ENCODE measurements at places on chromosomes 11 and 22. TPM values are rescaled to one million over a fixed set of nuclear protein-coding genes. Genes with fewer than 3 reads are reported as not detected.

DNA sequence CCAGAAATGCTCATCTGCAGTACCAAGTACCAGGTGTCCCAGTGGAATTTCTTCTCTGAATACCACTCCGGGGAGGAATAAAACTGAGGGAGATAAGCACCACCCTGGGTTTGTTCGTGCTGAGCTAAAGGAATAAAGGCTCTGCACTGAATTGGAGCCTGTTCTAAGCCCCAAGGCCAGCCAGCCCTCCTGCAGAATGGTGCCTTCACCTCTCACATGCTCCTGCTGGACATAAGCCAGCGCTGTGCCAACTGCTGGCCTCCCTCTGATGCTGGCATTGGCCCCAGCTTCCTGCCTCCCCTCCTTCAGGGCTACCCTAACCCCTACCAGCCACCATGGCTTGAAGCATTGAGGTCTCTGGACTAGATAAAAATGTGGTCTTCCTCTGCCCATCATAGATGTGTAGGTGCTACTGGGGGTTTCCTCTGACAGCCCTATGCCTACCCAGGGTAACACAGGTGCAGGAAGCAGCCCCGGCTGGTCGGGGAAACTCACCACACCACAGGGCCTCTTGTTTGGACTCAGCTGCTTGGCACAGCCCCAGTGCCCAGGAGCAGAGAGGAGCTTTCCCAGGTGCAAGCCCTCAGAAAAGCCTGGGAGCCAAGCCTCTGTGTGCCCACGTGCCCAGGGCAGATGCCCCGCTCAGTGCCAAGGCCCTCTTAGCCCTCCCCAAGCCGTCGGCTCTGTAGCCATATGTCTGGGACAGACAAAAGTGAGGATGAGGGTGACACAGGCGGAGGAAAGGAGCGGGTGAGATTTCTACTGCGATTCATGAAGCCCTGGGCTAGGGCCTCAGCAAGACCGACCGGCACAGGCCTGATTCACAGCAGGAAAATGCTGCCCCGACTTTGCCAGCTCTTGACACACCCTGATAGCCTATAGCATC lies 34.1 kb upstream of the JAM3 start:
- DNase-seq: no peak

GRCh38 chr22:20015971-20016733 lies 471 bp downstream of the ARVCF start:
- peak; percentile 58 for DNase-seq

- no peak for DNase-seq
Observed at GRCh38 chr22:34975721-34976120, 90.2 kb upstream of the ISX start.

TRIM6 gene
- total RNA-seq: 1.2 TPM

GRCh38 chr11:36092314-36093030 lies 148.6 kb downstream of the LDLRAD3 start:
- no peak for DNase-seq

DNA sequence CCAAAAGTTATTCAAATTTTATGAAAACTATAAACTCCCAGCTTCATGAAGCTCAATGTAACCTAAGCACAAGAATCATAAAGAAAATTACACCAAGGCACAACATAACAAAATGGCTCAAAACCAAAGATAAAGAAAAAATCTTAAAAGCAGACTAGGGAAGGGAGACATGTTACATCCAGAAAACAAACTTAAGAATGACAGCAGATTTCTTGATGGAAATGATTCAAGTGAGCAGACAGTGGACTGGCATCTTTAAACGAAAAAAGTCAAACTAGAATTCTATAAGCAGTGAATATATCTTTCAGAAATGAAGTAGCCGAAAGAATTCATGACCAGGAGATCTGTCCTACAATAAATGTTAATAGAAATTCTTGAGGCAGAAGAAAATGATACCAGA lies 75.6 kb downstream of the SHANK2 start:
- no peak for DNase-seq

TSGA10IP gene
- not detected for total RNA-seq

FAM227A gene
- 0.68 TPM for total RNA-seq

GRCh38 chr22:31233001-31233400 lies 20.9 kb downstream of the LIMK2 start:
- no peak for DNase-seq

DNA sequence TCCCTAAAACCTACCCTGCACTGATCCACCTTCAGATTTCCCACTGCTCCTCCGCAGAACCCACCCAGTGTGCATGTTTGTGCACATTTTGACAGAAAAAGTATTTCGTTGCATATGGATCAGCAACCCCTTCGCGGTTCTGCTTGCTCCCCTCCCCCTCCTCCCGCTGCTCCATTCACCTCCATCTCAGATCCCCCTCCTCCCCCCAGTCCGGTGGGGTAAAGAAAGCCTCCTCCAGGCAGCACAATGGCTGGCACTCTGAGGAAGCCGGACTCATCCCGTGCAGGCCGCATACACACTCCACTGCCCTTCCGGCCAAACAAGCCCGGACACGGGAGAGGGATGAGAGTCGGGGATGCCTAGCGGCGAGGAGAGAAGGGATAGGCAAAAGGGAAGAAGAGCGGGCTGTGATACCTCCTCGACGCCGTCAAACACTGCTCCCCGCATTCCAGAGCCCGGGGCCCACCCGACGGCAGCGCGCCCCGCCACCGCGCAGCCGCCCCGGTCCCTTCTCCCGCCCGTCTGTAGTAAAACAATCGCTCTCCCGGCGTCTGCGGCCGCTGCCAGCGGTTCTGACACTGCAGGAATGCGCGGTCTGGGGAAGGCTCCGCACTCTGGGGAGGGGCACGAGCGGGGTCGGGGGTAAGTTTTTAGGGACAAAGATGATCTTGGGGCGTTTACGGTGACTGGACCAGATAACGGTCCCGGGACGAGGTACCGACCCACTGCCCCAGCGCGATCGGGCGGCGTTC lies 915 bp downstream of the FEZ1 start:
- DNase-seq: peak; percentile 52

- DNase-seq: peak; percentile 73
Observed at GRCh38 chr22:39463931-39464390, 7.1 kb downstream of the MGAT3 start.

DNA sequence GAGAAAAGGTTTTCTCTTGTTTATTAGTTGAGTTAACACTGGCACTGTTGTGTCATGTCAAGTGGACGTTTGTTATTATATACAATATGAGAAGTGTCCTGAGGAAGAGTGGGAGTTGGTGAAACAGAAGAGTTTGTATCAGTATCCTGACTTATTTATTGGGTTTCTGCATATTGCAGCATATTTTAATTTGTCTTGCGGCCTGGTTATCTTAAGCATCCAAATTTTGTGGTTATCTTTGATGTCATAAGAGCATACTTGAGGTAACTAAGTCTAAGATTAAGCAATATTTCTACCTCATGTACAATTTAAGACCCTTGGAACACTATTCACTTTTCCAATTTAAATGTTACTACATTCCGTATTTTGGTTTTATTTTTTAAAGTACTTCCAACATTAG lies 103.5 kb downstream of the DDX10 start:
- no peak for DNase-seq

GRCh38 chr11:130427581-130428315 lies 661 bp downstream of the ADAMTS8 start:
- DNase-seq: peak; percentile 41

DNA sequence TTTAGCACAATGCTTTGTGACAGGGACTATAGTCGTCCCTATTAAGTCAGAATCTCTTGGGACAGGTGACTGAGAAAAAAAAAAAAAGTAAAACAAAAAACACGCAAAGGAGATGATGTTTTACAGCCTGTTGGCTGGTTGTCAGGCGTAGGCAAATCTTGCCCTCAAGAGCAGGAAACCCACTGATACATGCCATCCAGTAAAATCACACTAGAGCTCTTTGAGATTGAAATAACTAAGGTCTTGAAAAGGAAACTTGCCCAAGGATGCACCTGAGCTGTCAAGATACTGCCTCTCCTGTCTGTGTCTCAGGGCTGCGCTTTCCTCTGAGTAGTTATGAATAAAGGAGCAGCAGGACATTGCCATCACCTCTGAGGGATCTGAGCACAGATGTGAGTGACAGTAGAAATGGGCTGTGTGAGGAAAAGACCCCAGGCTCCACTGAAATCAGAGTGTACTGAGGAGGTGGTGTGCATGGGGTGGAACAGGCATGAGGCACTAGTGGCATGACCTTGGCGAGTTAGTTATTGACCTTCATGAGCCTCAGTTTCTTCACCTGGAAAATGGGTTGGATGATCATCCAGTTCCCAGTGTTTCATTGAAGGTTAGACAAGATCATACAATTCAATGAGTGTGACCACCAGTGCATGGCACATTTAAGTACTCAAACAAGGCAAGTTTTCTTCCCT lies 23.3 kb downstream of the MICAL2 start:
- no peak for DNase-seq

GRCh38 chr11:95142431-95142830 lies 52.8 kb downstream of the ENDOD1 start:
- DNase-seq: no peak

DNA sequence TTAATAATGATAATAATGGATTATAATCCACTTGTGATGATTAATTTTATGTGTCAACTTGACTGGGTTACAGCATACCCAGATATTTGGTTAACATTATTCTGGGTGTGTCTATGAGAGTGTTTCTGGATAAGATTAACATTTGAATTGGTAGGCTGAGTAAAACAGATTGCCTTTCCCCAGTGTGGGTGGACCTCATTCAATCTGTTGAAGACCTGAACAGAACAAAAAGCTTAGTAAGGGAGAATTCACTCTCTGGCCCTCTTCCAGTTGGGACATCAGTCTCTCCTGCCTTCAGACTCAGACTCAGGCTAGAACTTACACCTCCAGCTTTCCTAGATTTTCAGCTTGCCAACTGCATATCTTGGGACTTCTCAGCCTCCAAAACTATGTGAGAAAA lies 37.3 kb upstream of the RRAS2 start:
- no peak for DNase-seq

NXPE2 gene
- 0.15 TPM for total RNA-seq

DNA sequence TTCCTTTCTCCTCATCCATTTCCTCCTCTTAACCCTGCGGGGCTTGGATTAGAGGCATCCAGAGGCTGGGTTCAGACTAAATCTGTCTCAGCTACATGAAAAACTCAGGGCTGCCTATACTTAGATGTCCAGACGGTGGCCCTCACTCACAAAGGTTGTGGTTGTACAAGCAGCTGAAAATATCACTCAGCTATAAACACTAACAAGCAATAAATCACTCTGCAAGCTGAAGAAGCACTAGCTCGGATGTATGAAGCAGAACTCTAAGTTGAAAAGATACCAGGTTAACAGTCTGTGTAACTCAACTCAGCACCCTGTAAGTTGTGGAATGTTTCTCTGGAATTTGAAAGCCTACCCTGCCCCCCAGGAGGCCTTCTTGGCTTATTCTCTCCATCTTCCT lies 82.9 kb downstream of the EXT2 start:
- DNase-seq: no peak

- no peak for DNase-seq
Observed at GRCh38 chr22:47166033-47166404, 403.6 kb downstream of the TBC1D22A start.

GRCh38 chr11:122559734-122560382 lies 95.7 kb upstream of the UBASH3B start:
- DNase-seq: no peak

PLEKHB1 gene
- 11.2 TPM for total RNA-seq

GLB1L2 gene
- 0.65 TPM for total RNA-seq

GRCh38 chr11:14455648-14456430 lies 43.8 kb downstream of the COPB1 start:
- no peak for DNase-seq

NCR3LG1 gene
- 1.9 TPM for total RNA-seq

Data from left cardiac atrium (tissue), 4 donors.